ENCODE measurements at places on chromosomes 5 and 9. TPM values are rescaled to one million over a fixed set of nuclear protein-coding genes. Genes with fewer than 3 reads are reported as not detected.

DNA sequence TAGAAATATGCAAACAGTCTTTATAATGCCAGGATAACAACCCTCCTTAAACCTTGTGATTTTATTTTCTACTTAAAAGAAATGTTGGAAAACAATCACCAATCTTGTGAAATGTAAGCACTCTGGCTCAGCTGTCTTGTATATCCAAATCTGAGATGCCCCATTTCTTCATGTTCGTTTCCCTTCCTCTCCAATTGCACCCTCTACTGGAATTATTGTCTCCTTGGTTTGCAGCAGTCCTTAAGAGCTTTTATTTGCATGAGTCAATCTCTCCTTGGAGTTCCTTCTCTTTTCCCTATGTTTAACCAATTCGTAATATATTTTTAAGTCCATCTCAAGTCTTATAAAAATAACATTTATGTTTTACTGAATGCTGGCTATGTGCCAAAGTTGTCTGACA is 362.0 kb upstream of the CDH10 start:
- H3K27ac ChIP-seq: no peak overlapping the region
- no peaks in the 10 kb centered on the region for H3K36me3 ChIP-seq
- no peak overlapping the region for H3K4me3 ChIP-seq
- no peaks in the 10 kb centered on the region for H3K27me3 ChIP-seq

DOCK2 gene
- total RNA-seq: 246 TPM

WDR38 gene
- not detected for total RNA-seq

GRCh38 chr5:139912158-139912557 is 116.5 kb downstream of the PSD2 start:
- no peak overlapping the region for H3K4me3 ChIP-seq
- H3K4me1 ChIP-seq: no peaks in the 10 kb centered on the region
- no peak overlapping the region for H3K27ac ChIP-seq
- DNase-seq: no peak

PCDHGA7 gene
- total RNA-seq: 0.16 TPM

GRCh38 chr5:156482818-156483217 is 155.9 kb downstream of the SGCD start:
- H3K27ac ChIP-seq: no peak overlapping the region
- no peaks in the 10 kb centered on the region for H3K36me3 ChIP-seq
- no peaks in the 10 kb centered on the region for H3K27me3 ChIP-seq
- DNase-seq: no peak

DNA sequence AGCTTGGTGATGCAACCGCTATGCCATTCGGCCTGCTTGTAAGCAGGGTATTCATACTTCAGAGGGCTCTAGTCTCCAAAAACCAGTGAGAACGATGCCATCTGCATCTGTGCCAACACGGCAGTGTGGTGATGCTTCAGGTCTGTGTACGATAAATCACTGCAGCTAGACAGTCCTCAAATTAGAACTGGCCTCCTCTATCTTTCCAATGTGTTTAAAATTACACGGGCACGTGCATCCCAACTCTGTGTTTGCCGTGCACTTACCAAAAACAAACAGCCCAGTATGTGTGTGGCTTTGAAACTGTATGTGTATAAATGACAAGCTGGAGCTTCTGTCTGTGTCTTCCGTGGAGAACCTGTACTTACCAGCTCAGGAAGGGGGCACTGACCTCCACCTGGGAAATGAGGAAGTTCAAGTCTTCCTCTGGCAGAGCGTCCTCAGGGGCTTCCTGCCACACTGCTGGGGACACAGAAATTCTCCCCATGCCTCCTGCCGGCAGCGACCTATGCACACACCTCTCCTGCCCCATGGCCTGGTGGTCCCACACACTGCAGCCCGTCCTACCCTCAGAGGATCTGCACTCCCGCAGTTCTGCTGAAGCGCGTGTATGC is 12.3 kb downstream of the MED10 start:
- no peak for DNase-seq
- no peak overlapping the region for H3K4me3 ChIP-seq
- H3K36me3 ChIP-seq: peaks cover 52% of the 10 kb centered on the region
- H3K4me1 ChIP-seq: peaks cover 2% of the 10 kb centered on the region
- no peak overlapping the region for H3K27ac ChIP-seq

GRCh38 chr5:160303690-160304089 is 8.7 kb downstream of the CCNJL start:
- peaks cover 10% of the 10 kb centered on the region for H3K27me3 ChIP-seq
- no peak for DNase-seq
- no peak overlapping the region for H3K4me3 ChIP-seq
- no peaks in the 10 kb centered on the region for H3K36me3 ChIP-seq
- H3K4me1 ChIP-seq: no peaks in the 10 kb centered on the region

GRCh38 chr9:127360829-127361228 is 36.1 kb upstream of the SLC2A8 start:
- H3K36me3 ChIP-seq: no peaks in the 10 kb centered on the region

HAVCR2 gene
- 48.6 TPM for total RNA-seq

GRCh38 chr9:112861155-112861554 is 29.5 kb downstream of the SLC46A2 start:
- no peaks in the 10 kb centered on the region for H3K36me3 ChIP-seq
- no peak overlapping the region for H3K4me3 ChIP-seq
- no peaks in the 10 kb centered on the region for H3K27me3 ChIP-seq
- H3K27ac ChIP-seq: no peak overlapping the region

SPINK14 gene
- not detected for total RNA-seq

DNA sequence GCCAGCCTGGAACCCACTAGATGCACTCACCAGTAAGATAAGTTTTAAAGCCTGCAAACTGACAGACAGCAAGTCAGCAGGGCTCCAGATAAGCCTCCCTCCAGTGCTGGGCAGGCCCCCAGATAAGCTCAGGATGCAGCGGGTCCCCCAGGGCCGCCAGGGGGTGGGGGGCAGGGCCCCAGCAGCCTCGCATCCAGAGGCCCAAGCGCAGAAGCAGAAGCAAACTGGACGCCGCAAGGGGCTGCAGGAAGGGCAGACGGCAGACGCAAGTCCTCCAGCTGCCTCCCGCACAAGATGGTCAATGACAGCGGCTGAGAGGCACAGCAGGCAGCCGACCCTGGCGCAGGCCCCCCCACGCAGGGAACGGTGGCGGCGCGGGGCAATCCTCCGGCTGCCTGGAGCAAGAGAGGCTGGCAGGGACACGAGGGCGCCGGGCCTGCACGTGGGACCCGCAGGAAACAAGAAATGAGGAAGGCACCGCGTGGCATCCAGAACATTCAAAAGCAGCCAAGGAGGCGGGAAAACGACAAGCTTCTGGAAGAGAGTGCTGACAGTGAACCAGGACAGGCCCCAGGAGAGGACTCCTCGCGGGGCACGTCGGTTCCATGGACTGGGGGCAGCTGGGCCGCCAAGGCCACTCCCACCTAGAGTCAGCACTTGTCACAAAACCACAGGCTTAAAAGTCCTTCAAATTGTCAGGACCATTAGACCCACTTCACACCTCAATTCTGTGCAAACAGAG is 49.8 kb downstream of the ROR2 start:
- H3K4me1 ChIP-seq: no peaks in the 10 kb centered on the region
- DNase-seq: no peak
- H3K27me3 ChIP-seq: peaks cover 25% of the 10 kb centered on the region
- H3K4me3 ChIP-seq: no peak overlapping the region
- H3K27ac ChIP-seq: no peak overlapping the region

DNA sequence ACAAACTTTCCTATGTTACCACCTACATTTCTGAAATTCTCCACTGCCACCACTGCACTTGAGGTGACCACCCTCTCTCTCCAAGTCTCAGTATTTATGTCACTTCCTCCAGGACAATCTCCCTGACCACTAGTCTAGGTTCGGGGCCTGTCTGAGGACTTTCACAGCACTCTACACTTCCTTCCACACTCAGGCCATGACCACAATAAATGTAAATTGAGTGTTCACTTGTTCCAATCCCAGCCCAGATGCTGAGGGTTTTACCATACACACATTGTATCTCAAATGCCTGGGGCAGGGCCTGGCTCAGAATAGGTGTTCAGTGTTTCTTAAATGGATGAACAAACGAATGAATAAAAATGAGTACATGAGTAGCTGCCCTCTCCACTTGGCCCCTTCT is 26.9 kb upstream of the CCNG1 start:
- DNase-seq: no peak
- H3K36me3 ChIP-seq: no peaks in the 10 kb centered on the region

DNA sequence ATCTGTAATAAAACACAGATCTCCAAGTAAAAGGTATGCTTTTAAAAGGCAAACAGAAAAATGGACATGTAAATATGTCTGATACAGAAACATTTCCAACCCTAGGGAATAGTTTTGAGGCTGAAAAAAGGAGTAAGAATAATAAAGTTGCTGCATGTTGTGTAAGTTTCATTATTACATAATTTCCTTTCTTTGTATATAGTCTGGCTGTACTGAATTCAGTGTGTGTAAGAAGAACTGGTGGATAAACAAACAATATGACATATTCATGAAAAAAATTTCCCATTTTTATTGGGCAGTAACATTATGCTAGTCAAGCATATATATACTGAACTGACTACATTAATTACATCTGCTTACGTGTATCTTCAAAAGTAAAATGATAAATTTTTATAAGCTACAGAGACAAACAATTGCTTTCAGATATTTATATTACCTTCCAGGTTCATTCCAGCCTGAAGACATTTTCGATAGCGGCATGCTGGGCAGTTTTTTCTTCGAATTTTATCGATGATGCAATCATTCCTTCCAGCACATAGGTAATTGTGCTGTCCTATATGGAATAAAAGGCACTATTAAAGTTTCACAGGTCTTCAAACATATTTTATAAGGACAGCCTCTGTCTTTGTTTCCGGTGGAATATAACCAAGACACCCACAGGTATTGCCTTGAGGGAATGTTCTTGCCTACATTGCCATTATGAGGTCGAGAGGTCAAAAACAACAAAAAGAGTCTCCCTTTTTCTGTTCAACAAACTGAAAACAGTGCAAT is 93.6 kb downstream of the NR3C1 start:
- H3K4me3 ChIP-seq: no peak overlapping the region
- peaks cover 88% of the 10 kb centered on the region for H3K36me3 ChIP-seq
- no peaks in the 10 kb centered on the region for H3K27me3 ChIP-seq
- no peak overlapping the region for H3K27ac ChIP-seq
- peaks cover 22% of the 10 kb centered on the region for H3K4me1 ChIP-seq

DNA sequence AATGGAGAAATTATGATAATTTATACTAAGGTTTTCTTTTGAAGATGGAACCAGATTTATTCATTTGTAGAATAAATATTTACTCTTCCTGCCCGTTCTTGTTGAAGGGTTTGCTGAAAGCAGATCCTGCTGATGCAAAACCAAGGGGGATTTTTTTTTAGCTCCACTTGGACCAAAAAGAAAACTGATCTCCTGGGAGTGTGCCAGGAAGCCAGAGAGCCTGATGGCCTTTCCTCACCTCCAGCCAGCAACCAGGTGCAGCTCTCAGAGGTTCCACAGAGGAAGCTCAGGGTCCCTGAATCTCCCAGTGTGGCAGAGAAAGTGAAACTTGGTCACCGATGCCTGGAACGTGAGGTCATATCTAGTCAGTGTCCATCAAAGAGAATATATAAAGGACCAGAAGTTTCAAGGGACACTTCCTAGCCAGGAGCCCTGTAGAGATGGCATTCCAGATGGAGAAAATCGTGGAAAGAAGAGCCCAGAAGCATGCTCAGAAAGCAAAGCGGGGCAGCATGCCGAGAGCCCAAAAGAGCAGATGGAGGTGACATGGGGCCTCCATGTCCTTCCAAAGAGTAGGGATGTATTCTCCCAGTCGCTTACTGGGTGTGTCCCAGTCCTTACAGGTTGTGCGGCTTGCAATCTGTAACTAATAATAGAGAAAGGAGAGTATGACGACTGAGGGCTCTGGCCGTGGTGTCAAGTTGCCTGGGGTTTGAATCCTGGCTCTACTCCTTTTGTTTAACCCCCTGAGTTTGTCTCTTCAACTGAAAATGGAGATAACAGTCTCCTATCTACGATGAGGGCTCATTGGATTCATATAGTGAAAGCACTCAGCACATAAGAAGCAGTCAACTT is 12.2 kb downstream of the AFAP1L1 start:
- peaks cover 8% of the 10 kb centered on the region for H3K27me3 ChIP-seq
- no peak for DNase-seq
- H3K4me3 ChIP-seq: no peak overlapping the region
- no peaks in the 10 kb centered on the region for H3K4me1 ChIP-seq

DNA sequence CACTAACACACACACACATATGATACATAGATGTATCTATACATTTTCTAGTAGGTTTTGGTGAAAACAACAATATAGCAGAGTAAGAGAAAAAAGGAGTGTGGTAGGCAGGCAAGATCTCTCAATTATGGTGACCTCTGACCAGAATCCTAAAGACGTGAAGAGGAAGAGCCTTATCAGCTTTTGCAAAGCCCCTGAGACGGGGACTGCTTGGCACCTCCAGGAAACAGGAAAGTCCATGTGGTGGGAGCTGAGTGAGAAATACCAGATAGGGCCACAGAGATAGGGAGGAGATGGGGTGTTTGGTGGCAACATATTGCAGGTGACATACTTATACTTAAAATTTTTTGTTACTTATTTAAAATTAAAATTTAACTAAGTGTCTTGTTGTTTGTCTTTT is 39.9 kb upstream of the CTXN3 start:
- no peak for DNase-seq
- H3K27me3 ChIP-seq: peaks cover 12% of the 10 kb centered on the region

DNA sequence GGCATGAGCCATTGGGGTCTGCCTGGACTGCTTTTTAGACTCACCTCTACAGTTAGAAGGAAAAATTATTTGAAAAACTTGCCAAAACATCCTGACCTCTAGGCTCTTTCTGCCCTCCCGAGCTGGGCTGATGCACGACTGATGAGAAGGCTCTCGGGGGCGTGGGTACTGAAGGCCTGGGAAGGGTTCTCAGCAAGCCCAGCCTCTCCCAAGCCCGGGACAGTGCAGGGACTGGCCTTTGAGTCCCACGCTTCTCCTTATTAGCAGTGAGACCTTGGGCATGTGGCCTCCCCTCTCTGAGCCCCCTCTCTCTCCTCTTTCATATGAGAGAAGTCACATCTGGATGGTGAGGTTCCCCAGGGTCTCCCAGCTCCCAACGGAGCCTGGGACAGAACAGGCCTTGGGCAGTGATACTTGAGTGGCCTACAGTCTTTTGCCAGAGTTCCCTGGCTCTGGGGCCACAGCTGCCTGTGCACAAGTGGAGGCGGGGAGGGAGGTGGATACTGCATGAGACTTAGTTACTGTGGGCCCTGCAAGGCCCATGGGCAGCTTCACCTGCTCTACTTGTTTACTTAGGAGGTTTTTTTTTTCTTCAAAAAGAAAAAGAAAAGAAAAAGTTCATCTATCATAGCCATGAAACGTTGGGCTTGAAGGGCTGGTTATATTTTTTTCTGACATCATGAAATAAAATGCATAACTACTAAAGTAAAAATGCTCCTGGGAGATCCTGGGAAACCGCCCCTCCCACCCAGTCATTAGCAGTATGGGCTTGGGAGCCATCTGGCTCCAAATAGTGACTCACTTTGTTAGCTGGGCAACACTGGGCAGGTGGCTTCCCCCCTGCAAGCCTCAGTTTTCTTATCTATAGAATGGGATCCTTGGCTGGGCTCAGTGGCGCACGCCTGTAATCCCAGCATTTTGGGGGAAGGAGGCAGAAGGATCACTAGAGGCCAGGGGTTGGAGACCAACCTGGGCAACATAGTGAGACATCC is 139.4 kb downstream of the GAPVD1 start:
- H3K36me3 ChIP-seq: no peaks in the 10 kb centered on the region
- no peak for DNase-seq
- no peaks in the 10 kb centered on the region for H3K4me1 ChIP-seq
- no peaks in the 10 kb centered on the region for H3K27me3 ChIP-seq

- no peak for DNase-seq
- no peaks in the 10 kb centered on the region for H3K4me1 ChIP-seq
- H3K27me3 ChIP-seq: no peaks in the 10 kb centered on the region
- H3K27ac ChIP-seq: no peak overlapping the region
- no peak overlapping the region for H3K4me3 ChIP-seq
Measured at GRCh38 chr5:32100230-32100629, 73.9 kb downstream of the GOLPH3 start.

GRCh38 chr9:106889061-106889590 is 26.2 kb downstream of the ZNF462 start:
- H3K27ac ChIP-seq: no peak overlapping the region
- no peaks in the 10 kb centered on the region for H3K4me1 ChIP-seq
- DNase-seq: no peak
- H3K36me3 ChIP-seq: no peaks in the 10 kb centered on the region
- no peaks in the 10 kb centered on the region for H3K27me3 ChIP-seq
